B cell (primary cell): ENCODE measurements at places on chromosomes 5 and 9. TPM values are rescaled to one million over a fixed set of nuclear protein-coding genes. Genes with fewer than 3 reads are reported as not detected.

TEK gene
- polyA plus RNA-seq = not detected in 2 replicates

IQGAP2 gene
- polyA plus RNA-seq = 8.1 and 9.5 TPM in 2 replicates

ACOT12 gene
- polyA plus RNA-seq = 0.06 TPM in 1 of 2 replicates, not detected in the other

PCDHB5 gene
- 0.06 TPM in 1 of 2 replicates, not detected in the other for polyA plus RNA-seq

TUSC1 gene
- 0.55 and 0.82 TPM in 2 replicates for polyA plus RNA-seq

IFNK gene
- not detected in 2 replicates for polyA plus RNA-seq

MRPL36 gene
- 10.2 and 12.5 TPM in 2 replicates for polyA plus RNA-seq

LSM11 gene
- 0.97 and 1.00 TPM in 2 replicates for polyA plus RNA-seq

N4BP3 gene
- 13.3 and 18.3 TPM in 2 replicates for polyA plus RNA-seq
